Vein endothelial cell (primary cell): ENCODE measurements at places on chromosomes 3 and 15. TPM values are rescaled to one million over a fixed set of nuclear protein-coding genes. Genes with fewer than 3 reads are reported as not detected.

The TM4SF1 gene
- total RNA-seq: 957 and 972 TPM in 2 replicates

The SIN3A gene
- 34.0 and 35.7 TPM in 2 replicates for total RNA-seq

The ALG1L2 gene
- total RNA-seq: not detected in 2 replicates

The CAND2 gene
- total RNA-seq: 0.67 and 5.2 TPM in 2 replicates

The UBL7 gene
- 30.8 and 42.5 TPM in 2 replicates for total RNA-seq

The CCDC12 gene
- 29.1 and 31.0 TPM in 2 replicates for total RNA-seq

The OIP5 gene
- total RNA-seq: 4.2 and 6.8 TPM in 2 replicates

The GP5 gene
- not detected in 2 replicates for total RNA-seq

The SERINC4 gene
- total RNA-seq: under 0.01 TPM in 1 of 2 replicates, not detected in the other

The GXYLT2 gene
- 1.1 and 2.3 TPM in 2 replicates for total RNA-seq

The MGA gene
- 31.8 and 38.9 TPM in 2 replicates for total RNA-seq

The AMT gene
- total RNA-seq: 0.67 and 1.3 TPM in 2 replicates

The GPR62 gene
- total RNA-seq: under 0.01 and 0.10 TPM in 2 replicates
